GM23338 (cell line): ENCODE measurements at places on chromosomes 2 and 18. TPM values are rescaled to one million over a fixed set of nuclear protein-coding genes. Genes with fewer than 3 reads are reported as not detected.

The SERPINB3 gene
- total RNA-seq, result 0.59 TPM in 1 of 2 replicates, not detected in the other

The IL36A gene
- total RNA-seq, result not detected in 2 replicates

The ZBTB14 gene
- total RNA-seq, result 14.0 and 16.8 TPM in 2 replicates

DNA sequence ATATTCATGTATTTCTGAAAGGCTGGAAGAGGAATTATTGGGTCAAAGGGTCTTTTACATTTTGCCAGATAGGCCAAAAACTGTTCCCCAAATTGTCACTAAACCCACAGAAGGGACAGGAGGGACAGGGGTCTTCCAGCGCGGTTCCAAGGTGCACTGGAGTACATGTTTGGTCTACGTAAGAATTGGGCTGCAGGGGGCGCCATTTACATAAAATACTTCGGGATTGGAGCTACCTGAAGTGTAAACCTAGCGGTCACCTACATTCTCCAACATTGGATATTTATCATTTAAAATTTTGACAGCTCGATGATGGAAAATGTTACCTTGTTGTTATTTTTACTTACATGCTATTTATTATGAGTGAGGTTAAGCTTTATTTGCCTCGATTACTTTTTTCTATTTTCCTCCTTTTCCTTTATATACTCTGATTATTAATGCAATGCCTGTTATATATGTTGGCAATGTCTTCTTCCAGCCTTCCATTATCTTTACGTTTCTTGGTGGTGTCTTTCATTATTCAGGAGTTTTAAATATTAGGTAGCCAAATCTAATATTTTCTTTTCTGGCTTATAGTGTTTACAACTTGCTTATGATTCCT is 43.0 kb upstream of the RAB6C start:
- no peak overlapping the region for H3K4me3 ChIP-seq
- H3K27me3 ChIP-seq, result peaks cover 14% of the 10 kb centered on the region
- H3K36me3 ChIP-seq, result no peaks in the 10 kb centered on the region
- DNase-seq, result peak; percentile 80
- H3K4me1 ChIP-seq, result peaks cover 3% of the 10 kb centered on the region; the same call in 1 of the 2 replicates

DNA sequence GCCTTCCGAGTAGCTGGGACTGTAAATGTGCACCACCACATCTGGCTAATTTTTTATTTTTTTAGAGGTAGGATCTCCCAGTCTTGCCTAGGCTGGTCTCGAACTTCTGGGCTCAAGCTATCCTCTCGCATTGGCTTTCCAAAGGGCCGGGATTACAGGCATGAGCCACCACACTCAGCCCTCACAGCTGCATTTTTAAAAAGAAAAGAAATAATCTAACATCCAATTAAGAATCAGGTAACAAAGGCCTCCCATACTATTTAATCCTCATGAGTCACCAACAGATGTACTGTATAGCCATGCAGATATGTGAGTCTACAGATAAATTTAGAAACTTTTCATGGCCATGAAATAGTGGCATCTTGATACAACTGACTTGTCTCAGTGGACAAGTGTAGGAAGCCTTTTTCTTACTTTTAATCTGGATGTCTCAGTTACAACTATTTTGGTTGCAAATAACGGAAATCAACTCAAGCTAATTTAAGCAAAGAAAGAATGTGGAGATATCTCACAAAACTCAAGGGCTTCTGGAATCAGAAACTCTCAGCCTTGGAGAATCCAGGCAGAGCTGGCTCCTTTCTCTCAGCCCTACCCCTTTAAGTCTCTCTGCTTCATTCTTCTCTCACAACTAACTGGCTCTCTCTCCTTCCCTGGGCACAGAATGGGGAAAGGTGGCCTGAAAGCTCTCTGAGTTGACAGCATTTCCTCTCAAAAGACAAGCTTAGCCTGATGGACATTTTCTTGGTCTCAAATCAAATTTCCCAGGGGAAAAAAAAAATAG is 12.8 kb upstream of the PPM1B start:
- no peaks in the 10 kb centered on the region for H3K27me3 ChIP-seq
- no peak for DNase-seq
- no peak overlapping the region for H3K4me3 ChIP-seq

GRCh38 chr2:96683972-96684820 is 41.6 kb downstream of the FER1L5 start:
- no peaks in the 10 kb centered on the region for H3K27me3 ChIP-seq
- DNase-seq, result no peak

GRCh38 chr2:9951272-9951521 is 296 bp upstream of the GRHL1 start:
- no peak overlapping the region for H3K27ac ChIP-seq
- no peaks in the 10 kb centered on the region for H3K36me3 ChIP-seq
- DNase-seq, result no peak
- peak overlapping the region; percentile 77 for H3K4me3 ChIP-seq

GRCh38 chr2:144325086-144325485 is 194.8 kb downstream of the ZEB2 start:
- H3K4me1 ChIP-seq, result peaks cover 6% of the 10 kb centered on the region; the same call in 1 of the 2 replicates
- H3K27ac ChIP-seq, result no peak overlapping the region
- no peaks in the 10 kb centered on the region for H3K36me3 ChIP-seq
- DNase-seq, result no peak
